Stimulated activated CD4-positive, alpha-beta T cell treated with anti-CD3 and anti-CD28 coated beads, Interleukin-2, amount 100 ng/mL, for 24 hours (primary cell): ENCODE measurements at places on chromosomes 5 and 9.
A peak's percentile ranks its signal among the peaks of the same experiment; 100 is the strongest.

DNA sequence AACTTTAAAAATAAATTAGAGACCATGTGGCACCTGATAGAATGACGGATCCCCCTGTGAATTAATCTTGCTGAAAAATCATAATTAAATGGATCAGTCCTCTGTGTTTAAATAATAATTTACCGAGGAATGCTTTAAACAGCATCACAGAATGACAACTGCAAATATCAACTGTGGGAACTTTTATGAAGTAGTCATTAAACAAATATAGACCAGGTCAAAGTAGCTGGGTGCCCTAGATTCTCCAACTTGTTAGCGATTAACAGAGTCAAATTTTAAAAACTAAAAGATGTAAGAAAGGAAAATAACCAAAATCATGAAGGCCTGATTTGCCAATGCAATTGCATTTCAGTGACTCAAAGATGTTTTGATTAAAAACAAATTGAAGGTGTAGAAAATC, 933.4 kb downstream of the PTPRD start:
- no peak for DNase-seq

GRCh38 chr5:144088206-144089064, 82.0 kb downstream of the YIPF5 start:
- DNase-seq = no peak

DNA sequence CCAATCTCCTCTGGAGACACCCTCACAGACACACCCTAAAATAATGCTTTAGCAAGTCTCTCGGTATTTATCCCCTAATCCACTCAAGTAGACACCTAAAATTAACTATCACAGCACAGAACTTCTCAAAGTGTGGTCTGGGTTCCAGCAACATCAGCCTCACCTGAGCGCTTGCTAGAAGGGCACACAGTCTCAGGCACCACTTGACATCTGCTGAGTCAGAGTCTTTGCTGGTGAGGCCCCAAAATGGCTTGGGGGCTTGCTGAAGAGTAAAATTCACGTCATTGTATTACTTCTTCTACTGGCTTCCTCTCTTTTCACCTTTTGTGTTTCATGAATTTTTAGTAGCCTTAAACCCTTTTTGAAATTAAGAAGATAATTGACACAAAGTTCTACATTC, 9.0 kb downstream of the FOXB2 start:
- DNase-seq = no peak

DNA sequence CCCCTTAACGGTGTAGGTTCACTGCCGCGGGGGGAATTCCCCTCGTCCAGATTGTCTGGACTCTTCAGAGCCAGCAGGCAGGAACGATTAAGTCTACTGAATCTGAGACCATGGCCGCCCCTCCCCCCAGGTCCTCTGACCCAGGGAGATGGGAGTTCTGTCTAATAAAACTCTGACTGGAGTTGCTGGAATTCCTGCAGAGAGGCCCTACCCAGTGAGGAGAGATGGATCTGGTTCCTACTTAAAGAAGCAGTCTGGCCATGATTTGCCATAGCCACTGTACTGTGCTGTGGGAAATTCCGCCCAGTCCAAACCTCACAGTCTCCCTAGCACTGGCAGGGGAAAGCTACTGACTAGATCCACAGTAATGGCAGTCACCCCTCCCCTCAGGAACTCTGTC, 237.7 kb upstream of the RASA1 start:
- DNase-seq = no peak

DNA sequence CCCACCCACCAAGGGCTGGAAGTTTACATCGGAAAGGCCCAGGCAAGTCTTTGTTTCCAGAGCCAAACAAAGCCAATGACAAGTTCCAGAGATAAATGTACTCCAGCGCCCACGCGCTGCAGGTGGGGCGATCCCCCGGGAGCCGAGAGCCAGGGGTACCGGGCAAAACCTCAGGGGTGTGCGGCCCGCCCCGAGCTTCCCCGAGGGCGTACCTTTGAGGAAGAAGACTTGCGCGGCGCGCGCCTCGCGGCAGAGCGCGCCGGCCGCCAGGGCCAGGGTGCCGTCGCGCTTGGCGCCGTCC, 671 bp downstream of the DUSP1 start:
- DNase-seq = peak; percentile 53

DNA sequence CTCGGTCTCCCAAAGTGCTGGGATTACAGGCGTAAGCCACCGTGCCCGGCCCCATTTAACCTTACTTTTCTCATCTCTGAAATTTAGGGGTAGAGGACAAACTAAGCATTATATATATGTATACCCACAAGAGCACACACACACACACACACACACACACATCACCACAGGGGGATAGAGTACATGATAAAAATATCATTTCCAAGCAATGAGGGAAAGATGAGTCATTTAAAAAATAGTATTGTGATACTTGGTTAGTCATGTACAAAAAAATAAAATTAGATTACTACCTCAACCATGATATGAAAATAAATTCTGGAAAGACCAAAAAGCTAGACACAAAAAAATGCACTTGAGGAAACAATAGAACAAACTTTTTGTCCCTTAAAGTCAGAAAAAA, 67.2 kb downstream of the CDH18 start:
- DNase-seq = no peak
